ENCODE measurements at places on chromosomes 6 and 20. TPM values are rescaled to one million over a fixed set of nuclear protein-coding genes. Genes with fewer than 3 reads are reported as not detected.

DNA sequence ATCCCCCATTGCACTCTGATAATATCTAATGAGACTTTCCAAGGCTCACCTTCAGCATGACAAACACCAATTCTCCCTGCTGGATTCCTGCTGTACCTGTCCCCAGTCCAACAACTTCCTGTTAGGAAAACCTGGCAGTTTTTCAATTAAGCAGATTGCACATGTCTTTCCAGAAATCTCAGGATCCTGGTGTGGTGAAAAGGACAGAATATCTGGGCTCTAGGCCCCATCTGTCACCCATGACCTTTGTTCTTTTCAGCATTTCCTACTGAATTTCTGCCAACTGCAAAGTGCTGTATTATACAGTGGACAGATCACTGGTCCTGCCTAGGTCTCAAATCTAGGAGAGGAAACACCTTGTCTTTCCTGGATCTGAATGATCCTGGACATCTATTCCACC, 27.7 kb upstream of the DTNBP1 start:
- H3K4me3 ChIP-seq: no peak overlapping the region
- no peaks in the 10 kb centered on the region for H3K36me3 ChIP-seq
- no peak overlapping the region for H3K27ac ChIP-seq

- no peak overlapping the region for H3K4me3 ChIP-seq
- no peaks in the 10 kb centered on the region for H3K36me3 ChIP-seq
- no peaks in the 10 kb centered on the region for H3K27me3 ChIP-seq
Measured at GRCh38 chr6:63352544-63353285, 32.9 kb upstream of the LGSN start.

GRCh38 chr6:3193102-3193849, 34.2 kb downstream of the TUBB2B start:
- H3K4me1 ChIP-seq: peaks cover 17% of the 10 kb centered on the region
- H3K4me3 ChIP-seq: no peak overlapping the region
- no peak for DNase-seq

DNA sequence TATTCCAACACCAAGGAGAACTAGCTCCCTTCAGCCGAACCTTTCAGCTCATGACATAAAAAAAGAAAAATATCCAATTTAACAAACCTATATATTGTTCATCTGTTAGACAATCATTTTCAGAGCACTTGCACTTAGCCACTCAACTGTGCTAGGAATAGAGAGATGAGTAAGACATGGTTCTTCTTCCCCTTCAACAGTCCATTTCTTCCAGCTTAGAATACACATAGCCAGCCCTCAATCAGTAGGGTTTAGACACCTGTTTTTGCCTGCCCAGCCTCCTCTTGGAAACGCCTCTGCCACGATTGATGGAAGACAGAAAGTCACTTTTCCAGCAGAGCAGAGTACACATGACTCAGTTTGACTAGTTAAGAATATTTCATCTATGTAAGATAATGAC, 21.8 kb downstream of the ADNP start:
- H3K4me1 ChIP-seq: peaks cover 19% of the 10 kb centered on the region
- no peak for DNase-seq
- no peaks in the 10 kb centered on the region for H3K36me3 ChIP-seq
- H3K27me3 ChIP-seq: no peaks in the 10 kb centered on the region
- no peak overlapping the region for H3K27ac ChIP-seq

GRCh38 chr20:64130271-64130670, 22.9 kb upstream of the NPBWR2 start:
- no peaks in the 10 kb centered on the region for H3K4me1 ChIP-seq
- H3K27me3 ChIP-seq: peaks cover 7% of the 10 kb centered on the region
- no peak overlapping the region for H3K27ac ChIP-seq
- DNase-seq: no peak

- no peaks in the 10 kb centered on the region for H3K4me1 ChIP-seq
- no peak for DNase-seq
- no peak overlapping the region for H3K4me3 ChIP-seq
Measured at GRCh38 chr20:2914160-2914559, 40.9 kb downstream of the PTPRA start.

DNA sequence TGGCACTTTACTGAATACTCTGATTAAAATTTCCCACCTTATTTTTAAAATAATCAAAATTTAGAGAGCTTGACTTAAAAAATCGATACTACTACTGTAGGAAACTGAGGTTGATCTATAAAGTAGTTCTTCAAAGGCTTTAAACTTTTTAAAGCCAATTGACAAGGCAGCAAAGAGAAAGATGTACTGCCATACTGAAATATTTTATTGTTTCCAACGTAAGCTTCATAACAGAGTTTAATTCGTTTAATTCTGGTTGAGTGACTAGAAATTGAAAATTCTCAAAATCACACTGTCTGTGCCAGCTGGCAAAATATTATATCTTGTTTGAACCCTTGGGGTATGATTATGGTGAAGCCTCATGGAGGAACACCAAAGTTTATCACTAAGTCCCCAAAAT, 207.6 kb downstream of the UNC5CL start:
- DNase-seq: no peak
- H3K27me3 ChIP-seq: peaks cover 17% of the 10 kb centered on the region
- H3K36me3 ChIP-seq: no peaks in the 10 kb centered on the region

DNA sequence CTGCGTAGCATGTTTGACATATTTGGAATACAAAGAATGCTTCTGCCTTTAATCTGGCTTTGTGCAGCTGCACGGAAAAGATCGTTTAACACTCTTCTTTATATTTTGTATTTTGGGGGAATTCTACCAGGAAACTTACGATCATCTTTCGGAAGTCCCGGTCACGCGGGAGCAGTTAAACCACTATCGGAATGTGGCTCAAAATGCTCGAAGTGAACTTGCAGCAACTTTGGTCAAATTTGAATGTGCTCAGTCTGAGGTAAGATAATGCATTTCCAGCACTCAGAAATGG, 42.3 kb downstream of the CCDC170 start:
- peaks cover 4% of the 10 kb centered on the region for H3K4me1 ChIP-seq
- no peak overlapping the region for H3K27ac ChIP-seq
- no peaks in the 10 kb centered on the region for H3K36me3 ChIP-seq
- H3K27me3 ChIP-seq: no peaks in the 10 kb centered on the region

DNA sequence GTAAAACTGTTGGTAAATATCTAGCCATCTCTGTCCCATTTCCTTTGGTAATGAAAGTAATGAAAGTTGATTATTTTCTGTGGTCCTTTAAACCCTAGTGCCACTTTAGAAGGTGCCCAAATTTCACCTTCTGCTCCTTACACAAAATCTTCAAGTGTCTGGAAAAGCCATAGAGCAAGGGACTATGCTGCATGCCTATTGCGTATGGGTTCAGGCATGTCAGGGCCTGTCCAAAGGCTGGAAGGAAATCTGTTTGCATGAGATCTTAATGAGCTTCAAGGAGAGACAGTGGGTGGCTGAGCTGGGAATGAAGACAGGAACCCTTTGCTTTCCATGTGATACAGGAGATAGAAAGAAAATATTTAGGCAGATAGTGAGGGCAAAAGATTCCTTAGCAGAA, 66.6 kb upstream of the CCN6 start:
- no peak for DNase-seq
- no peak overlapping the region for H3K27ac ChIP-seq
- H3K27me3 ChIP-seq: no peaks in the 10 kb centered on the region
- no peaks in the 10 kb centered on the region for H3K36me3 ChIP-seq
- no peak overlapping the region for H3K4me3 ChIP-seq

- H3K4me3 ChIP-seq: no peak overlapping the region
- DNase-seq: no peak
- H3K27ac ChIP-seq: no peak overlapping the region
- no peaks in the 10 kb centered on the region for H3K27me3 ChIP-seq
Measured at GRCh38 chr6:137883400-137884148, 16.5 kb downstream of the TNFAIP3 start.

DNA sequence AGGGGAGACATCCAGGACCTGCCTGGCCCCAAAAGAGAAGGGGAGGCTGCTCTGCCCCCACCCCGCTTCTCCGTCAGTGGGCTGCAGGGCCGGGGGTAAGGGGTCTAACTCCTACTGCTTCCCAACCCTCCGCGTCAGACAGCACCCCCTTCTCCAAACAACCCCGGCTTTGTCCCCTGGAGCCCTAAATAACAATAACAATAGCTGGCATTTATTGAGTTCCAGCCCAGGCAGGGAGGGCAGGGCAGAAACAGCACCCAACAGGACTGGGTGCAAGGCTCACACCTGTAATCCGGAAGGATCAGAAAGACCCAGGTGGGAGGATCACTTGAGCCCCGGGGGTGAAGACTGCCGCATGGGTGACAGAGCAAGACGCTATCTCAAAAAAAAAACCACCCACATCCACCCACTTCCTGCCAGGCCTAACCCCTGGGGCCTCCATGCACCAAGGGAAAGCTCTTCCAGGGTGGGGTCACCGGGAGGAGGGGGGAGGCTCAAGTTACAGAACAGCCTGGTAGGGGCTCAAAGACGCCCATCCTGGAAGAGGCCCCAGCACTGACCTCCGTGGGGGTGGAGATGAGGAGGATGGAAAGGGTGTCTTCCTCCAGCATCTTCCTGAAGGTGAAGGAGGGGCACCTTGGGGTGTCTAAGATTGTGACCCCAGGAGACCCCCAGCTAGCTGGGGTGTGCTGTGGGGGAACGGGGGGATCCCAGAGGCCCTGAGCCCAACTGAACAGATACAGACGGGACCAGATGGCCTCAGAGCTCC, 1.3 kb upstream of the FNDC11 start:
- no peak overlapping the region for H3K4me3 ChIP-seq
- H3K27me3 ChIP-seq: no peaks in the 10 kb centered on the region
- H3K4me1 ChIP-seq: no peaks in the 10 kb centered on the region
- H3K36me3 ChIP-seq: no peaks in the 10 kb centered on the region

- no peak overlapping the region for H3K27ac ChIP-seq
- H3K4me3 ChIP-seq: no peak overlapping the region
- no peaks in the 10 kb centered on the region for H3K36me3 ChIP-seq
- no peak for DNase-seq
Measured at GRCh38 chr20:49608752-49609670, 41.1 kb upstream of the PTGIS start.

DNA sequence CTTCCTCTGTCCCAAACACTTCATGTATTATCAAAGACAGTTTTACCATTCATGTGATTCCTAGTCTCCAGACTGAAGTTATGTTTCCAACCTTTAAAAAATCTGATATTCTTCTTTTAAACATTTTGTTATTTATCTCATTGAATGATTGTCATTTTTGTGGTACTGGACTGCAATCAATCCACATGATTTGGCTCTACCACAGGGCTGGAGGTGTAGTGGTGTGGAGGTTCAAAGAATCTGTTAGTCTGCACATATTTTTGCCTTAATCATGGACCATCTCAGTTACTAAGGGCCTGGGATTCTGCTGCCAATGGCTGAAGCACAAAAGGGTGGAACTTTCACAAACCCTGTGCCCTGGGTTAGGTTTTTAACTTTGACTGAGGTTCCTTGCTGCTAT, 164.1 kb upstream of the JAG1 start:
- no peak overlapping the region for H3K27ac ChIP-seq
- no peaks in the 10 kb centered on the region for H3K4me1 ChIP-seq
- H3K36me3 ChIP-seq: no peaks in the 10 kb centered on the region
- no peaks in the 10 kb centered on the region for H3K27me3 ChIP-seq
- H3K4me3 ChIP-seq: no peak overlapping the region

DNA sequence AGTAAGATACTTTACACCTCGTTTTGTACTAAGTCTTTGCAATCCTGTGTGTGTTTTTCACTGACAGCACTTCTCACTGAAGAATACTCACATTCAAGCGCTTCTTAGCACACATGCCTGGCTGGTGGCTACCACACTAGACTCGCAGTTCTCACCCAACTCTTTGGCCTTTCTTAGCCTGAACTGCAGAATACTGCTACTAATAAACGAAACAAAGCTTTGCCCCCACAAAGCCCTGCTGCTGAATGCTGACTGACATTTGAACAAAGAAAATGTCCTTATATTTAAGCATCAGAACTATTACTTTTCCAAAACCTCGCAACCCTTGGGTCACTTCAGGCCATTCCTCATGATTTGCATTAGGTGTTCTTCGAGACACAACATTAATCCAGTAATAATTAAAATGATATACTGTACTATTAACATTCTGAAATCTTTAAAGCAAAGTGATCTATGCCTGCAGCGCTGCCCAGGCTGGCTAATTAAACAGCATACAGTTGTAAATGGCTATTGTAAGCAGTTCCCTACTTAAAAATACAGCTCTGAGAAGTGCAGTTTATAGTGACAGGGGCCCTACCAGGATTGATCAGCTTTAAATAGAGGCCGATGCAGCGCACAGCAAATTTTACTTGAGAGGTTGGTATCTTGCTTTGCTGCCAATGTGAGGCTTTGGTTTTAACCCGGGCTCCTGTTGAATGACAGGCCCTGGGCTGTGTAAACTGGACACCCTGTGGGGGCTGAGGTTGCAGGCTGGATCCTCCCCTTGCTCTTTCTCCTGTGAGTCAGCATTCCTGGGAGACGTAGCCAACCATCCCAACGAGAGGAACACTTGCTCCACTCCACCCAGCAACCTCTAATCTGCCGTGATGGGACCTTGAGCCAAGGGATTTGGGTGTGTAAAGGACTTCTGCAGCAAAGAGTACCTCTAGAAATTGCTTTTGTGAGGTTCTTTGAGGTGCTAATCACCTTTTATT, 899.0 kb downstream of the TFAP2A start:
- H3K36me3 ChIP-seq: no peaks in the 10 kb centered on the region
- peaks cover 27% of the 10 kb centered on the region for H3K4me1 ChIP-seq
- H3K27me3 ChIP-seq: no peaks in the 10 kb centered on the region
- peak overlapping the region; percentile 48 for H3K27ac ChIP-seq
- peak; percentile 80 for DNase-seq

GRCh38 chr6:53630533-53631226, 34.9 kb downstream of the KLHL31 start:
- no peak overlapping the region for H3K27ac ChIP-seq
- DNase-seq: no peak
- peaks cover 9% of the 10 kb centered on the region for H3K4me1 ChIP-seq
- no peak overlapping the region for H3K4me3 ChIP-seq

The PAX1 gene
- total RNA-seq: not detected

The IL17A gene
- total RNA-seq: not detected

The ARFGEF3 gene
- total RNA-seq: 1.5 TPM

The SLC25A27 gene
- 4.3 TPM for total RNA-seq

Data from astrocyte (in vitro differentiated cells and primary cell).